DMS79 (cell line): ENCODE measurements at places on chromosomes 6 and 20.

DNA sequence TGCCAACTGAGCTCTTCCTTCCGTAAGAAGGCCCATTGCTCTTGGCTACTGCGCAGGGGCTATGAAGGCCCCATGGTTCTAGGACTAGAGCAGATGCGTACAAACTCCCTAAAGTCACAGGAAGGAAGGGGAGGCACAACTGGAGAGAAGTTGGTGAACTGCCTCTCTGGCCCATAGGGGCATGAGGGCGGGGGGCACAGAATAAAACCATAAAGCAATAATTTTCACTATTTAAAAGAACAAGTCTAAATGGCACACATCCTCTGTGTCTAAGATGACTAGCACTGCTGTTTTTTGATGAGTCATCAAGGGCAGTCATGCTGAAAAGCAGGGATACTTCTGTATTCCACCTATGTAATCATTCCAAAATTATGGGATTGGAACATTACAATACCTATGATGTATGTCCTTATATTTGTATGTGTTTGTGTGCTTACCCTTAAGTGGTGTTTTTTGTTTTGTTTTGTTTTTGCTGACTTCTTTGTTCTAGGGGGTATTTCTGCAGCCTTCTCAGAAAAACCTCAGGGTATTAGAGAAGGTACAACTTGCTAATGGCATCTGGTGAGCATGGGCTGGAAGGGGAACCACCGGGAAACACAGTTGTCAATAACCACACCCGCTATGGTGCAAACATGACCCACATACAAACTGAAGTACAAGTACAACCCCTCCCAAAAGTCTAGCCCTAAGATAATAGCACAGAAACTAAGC lies 36.9 kb downstream of the B4GALT5 start:
- DNase-seq, result no peak

DNA sequence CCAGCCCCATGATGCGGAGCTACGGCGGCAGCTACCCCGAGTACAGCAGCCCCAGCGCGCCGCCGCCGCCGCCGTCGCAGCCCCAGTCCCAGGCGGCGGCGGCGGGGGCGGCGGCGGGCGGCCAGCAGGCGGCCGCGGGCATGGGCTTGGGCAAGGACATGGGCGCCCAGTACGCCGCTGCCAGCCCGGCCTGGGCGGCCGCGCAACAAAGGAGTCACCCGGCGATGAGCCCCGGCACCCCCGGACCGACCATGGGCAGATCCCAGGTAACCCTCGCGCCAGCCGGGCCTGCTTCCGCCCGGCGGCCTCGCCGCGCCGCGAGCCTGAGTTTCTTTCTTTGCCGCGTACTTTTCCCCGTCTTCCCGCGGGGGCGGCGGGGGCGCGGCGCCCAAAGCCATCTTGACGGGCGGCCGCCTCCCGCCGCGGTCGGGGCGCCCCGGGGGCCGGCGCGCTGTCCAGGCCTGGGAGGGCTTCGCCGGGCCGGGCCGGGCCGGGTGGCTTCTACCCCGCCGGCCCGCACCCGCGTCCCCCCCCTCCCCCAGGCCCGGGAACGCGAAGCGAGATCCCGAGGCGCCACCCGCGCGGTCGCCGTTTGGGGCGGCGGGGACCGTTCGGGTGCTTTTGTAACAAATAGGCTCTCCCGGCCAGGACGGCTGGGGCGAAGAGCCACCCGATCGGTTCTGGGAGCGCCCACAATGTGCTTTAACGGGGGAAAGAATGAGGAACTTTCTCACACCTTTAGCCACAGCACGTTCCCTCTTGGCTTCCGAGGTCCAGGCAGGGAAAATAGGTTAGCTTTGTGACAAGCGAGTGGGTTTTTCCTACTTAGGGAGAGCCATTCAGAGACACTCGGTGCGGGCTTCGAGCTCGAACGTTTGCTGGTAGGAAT lies 2.3 kb downstream of the ARID1B start:
- peak; percentile 34 for DNase-seq

GRCh38 chr6:149059557-149059956 lies 258.0 kb upstream of the TAB2 start:
- DNase-seq, result no peak

DNA sequence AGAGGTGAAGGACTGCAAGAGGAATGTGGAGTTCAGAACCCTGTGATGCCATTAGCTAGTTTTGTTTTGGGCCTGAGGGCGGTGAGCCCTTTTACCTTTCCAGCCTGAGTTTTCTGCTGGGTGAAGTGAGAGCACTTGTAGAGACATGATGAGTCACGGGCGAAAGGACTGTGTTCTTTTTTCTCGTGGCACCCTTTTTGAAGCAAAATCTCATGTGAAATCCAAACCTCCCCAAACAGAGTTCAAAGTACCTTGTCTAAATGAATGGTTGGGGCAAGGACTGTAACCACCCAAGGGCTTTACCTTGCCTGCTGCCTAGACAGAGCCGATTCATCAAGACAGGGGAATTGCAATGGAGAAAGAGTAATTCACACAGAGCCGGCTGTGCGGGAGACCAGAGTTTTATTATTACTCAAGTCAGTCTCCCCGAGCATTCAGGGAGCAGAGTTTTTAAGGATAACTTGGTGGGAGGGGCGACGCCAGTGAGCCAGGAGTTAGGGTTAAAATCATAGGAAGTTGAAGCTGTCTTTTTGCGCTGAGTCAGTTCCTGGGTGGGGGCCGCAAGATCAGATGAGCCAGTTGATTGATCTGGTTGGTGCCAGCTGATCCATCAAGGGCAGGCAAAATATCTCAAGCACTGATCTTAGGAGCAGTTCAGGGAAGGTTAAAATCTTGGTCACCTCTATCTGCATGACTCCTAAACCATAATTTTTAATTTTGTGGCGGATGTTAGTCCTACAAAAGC lies 25.8 kb downstream of the SAMD5 start:
- no peak for DNase-seq

GRCh38 chr20:31666258-31667042 lies 28.7 kb downstream of the COX4I2 start:
- no peak for DNase-seq

GRCh38 chr6:38239719-38240451 lies 399.8 kb downstream of the BTBD9 start:
- no peak for DNase-seq

DNA sequence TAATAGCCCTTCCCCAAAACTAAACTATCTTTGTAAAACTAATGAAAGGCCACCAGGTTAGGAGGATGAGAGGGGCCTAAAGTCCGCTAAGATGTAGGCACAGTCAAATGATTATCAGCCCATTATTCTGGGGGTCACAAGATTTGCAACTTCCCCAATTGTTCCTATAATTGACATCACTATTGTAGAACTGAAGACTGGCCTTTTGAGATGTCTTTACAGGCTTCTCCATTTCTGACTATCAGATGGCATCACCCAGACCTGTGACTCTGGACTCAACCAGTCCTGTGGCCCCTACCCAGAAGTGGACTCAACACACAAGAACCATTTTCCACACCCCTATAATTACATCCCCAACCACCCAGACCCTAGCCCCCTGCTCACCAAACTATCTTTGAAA lies 61.5 kb upstream of the MAP7 start:
- DNase-seq, result no peak

GRCh38 chr6:168671028-168671862 lies 230.3 kb downstream of the SMOC2 start:
- no peak for DNase-seq

- DNase-seq, result peak; percentile 3
Measured at GRCh38 chr6:30600451-30600961, 16.5 kb downstream of the PPP1R10 start.

DNA sequence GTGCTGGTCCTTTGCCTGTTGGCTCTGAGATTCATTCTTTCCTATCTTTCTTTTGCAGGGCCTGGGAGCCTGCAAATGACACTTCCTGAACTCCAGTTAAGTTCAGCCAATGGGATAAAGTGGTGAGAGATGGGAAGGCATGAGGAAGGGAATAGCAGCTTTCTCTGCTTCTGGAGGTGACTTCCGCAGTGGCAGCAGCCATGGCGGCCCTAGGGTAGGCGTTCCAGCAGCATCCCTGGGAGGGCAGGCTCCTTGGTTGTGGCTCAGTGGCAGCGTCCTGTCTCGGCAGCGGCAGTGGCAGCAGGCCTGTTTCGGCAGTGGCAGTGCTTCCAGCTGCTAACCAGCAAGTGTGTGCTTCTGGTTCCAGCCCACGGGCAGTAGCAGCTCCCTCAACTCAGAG lies 7.3 kb upstream of the MDFI start:
- DNase-seq, result no peak
